Stimulated activated CD4-positive, alpha-beta T cell treated with anti-CD3 and anti-CD28 coated beads, TNF-alpha, amount 100 ng/mL, for 24 hours (primary cell): ENCODE measurements at places on chromosomes 13 and 19.

DNA sequence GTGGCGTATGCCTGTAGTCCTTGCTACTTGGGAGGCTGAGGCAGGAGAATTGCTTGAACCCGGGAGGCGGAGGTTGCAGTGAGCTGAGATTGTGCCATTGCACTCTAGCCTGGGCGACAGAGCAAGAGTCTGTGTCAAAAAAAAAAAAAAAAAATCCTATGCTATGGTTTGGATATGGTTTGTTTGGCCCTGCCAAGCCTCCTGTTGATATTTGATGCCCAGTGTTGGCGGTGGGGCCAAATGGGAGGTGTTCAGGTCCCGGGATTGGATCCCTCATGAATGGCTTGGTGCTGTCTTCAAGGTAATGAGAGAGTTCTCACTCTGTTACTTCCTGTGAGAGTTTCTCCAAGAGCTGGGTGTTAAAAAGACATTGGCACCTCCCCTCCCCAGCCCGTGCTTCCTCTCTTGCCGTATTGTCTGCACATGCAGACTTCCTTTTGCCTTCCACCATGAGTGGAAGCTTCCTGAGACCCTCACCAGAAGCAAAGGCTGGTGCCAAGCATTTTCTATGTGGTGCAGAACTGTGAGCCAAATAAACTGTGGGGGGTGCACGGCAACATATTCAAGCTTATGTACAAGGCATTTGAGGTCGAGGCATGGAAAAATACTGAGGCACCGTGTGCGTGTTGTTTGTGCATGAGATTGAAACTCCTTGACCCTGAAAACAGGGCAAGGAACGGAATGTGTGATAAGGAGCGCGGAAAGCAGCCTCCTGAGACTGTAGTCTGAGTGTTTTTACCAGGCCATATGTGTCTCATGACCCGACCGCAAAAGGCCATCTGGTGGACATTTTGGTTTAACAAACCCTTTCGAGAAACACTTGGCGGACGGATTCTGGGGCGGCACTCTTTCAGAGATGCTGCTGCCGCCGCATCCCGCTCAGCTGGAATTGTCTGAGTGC, 7.3 kb downstream of the SIGLEC9 start:
- DNase-seq, result no peak

- no peak for DNase-seq
Measured at GRCh38 chr19:36210497-36210896, 4.0 kb downstream of the ZNF565 start.

DNA sequence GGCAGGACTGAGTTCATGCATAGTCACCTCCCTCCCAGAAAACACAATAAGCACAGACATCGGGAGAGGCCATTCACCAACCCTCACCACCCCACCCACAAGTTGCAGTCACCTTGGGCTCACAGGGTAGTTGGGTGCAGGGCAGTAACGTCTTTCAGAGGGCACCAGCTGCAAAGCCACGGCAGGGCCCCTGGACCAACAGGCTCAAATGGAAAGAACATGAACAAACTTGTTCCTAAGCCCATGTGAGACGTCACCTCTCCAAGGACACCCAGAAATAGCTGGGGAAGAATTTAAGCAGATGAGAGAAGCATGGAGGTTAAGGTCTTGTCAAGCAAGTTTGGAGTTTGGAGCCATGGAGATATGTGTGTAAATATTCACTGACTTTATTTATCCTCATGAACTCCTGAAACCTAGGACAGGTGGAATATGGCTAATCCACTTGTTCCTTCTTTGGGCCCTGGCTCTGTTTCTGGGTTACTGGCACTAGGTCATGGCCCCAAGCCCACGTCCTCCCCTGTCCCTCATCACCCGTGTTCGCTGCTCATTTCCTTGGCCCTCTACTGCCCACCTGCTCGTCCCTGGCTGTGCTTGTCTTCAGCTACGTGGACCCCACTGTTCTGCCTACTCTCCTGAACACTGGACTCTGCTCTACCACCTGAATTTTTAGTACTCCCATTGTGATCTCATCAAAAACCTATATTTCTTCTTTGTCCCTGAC, 40.4 kb downstream of the SACS start:
- no peak for DNase-seq

DNA sequence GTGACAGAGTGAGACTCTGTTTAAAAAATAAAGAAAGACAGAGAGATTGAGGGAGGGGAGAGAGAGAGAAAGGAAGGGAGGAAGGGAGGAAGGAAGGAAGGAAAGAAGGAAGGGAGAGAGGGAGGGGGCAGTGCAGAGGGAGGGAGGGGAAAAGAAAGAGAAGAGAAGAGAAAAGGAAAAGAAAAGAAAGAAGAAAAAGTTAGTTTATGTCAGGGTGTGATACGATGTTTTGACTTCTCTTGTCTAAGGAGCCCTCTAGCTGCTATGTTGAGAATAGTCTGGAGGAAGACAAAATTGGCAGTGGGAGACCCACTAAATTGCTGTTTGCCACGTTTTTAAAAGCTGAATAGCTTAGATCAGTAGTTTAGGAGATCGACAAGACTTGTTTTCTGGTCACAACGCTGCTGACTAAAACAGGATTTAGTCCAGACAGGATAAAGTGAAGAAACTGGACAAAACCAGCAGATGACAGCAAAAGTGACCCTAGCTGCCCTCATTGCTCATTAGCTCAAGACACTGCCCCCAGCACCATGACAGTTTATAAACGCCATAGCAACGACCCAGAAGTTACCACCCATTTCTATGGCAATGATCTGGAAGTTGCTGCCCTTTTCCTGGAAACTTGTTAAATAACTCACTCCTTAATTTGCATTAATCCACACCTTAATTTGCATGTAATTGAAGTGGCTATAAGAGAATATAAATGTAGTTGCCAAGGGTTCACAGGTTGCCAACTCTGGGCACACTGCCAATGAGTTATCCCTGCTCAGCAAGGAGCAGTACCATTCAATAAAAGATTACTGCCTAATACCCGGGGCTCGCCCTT, 11.1 kb downstream of the TEX101 start:
- no peak for DNase-seq

DNA sequence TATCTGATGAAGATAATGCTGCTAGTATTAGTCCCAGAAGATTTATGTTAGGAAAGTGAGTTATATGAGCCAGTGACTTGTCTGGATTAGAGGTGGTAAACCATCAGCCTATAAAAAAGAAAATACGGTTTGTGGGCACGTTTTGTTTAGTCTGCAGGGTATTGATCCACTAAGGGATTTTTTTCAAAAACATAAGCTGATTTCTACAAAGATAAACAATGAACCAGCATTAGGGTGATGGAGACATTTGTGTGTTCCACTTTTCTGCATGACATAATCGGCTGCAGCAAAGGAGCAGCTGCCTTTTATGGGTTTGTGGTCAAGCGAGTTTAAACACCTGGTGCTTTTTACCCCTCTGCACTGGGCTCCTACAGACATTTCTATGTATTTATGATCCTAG, 836.4 kb upstream of the GPC6 start:
- no peak for DNase-seq

DNA sequence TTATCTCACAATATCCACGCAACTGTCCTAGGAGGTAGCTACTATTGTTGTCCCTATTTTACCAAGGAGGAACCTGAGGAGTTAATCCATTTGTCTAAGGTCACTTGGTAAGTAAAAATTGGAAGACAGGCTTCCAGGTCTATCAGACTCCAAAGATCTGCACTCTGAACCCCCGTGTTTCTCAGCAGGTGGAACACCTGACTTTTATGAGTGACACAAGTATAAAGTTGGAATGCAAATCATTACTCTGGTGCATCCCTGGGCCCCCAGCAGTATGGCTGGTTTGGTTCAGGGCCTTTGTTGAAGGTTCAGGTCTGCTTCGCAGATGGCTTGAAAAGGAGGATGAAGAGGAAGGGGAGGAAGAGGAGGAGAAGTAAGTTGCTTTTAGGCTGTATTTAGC, 46.0 kb downstream of the RGCC start:
- no peak for DNase-seq

DNA sequence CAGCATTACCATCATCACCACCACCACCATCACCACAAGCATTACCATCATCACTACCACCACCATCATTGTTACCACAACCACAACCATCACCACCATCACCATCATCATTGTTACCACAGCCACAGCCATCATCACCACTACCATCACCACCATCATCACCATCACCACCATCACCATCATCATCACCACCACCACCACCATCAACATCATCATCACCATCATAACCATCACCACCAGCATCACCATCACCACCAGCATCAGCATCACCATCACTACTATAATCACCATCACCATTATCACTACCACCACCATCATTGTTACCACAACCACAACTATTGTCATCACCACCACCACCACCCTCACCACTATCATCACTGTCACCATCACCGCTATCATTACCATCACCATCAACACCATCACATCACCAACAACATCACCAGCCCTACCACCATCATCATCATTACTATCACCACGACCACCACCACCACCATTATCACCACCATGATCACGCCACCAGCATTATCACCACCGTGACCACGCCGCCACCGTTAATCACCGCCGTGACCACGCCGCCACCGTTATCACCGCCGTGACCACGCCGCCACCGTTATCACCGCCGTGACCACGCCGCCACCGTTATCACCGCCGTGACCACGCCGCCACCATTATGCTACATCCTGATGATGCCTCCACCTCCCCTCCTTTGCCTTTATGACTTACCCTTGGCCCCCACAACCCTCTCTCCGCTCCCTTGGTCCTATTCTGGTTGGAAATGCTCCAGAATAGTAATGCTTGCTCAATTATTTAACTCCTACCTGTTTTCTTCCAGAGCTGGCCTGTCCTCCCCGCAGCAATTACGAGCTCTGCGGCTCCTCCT, 10.0 kb upstream of the FXYD3 start:
- no peak for DNase-seq

DNA sequence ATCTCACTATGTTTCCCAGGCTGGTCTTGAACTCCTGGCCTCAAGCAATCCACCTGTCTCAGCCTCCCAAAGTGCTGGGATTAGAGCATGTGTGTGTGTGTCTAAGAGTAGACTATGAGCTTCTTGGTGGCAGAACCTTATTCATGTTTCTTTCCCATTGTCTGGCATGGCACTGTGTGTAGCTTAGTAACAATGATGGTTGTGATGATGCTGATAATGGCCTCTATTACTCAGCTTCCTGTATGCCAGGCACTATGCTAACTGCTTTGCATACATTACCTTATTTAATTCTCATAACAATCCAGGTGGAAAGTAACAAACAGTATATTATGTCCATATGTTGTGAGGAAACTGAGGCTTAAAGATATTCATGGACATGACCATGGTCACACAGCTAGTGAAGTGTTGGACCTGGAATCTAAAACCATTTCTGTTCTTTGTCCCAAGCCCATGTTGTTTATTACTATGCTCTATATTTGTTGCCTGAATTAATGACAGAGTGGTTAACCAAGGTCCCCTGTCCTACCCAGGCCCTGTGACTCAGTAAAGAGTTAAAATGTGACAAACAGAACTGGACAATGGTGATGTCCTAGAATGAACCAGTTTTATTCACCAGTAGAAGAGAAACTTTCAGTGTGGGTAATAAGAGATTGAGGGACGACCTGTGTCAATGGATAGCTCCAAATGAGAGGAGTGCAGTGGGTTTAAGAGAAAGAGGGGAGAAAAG, 109.6 kb downstream of the KLF5 start:
- DNase-seq, result no peak

DNA sequence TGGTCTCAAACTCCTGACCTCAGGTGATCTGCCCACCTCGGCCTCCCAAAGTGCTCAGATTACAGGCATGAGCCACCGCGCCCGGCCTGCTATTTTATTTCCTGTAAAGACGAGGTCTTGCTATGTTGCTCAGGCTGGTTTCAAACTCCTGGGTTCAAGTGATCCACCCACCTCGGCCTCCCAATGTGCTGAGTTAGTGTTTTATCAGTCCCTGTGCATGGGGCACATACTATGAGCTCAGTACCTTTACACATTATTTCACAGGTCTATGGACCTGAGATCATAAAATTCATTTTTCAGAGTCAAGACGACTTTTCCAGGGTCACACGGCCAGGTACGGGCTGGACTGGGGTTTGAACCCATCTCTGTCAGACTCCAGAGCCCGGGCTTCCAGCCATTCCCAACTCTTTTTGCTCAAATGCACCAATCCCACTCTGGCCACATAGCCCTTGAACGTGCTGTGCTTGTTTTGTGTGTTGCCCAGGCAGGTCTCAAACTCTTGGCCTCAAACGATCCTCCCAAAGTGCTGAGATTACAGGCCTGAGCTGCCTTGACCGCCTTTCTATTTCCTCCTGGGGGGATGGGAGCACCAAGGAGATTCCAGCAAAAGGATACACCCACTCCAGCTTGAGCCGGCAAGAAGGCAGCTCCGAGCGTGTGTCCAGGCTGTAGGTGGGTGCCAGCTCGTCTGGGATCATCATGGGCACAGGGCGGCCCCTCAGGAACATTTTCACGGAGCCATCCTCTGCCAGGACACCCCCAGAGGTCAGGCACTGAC, 1.1 kb downstream of the EML2 start:
- no peak for DNase-seq

DNA sequence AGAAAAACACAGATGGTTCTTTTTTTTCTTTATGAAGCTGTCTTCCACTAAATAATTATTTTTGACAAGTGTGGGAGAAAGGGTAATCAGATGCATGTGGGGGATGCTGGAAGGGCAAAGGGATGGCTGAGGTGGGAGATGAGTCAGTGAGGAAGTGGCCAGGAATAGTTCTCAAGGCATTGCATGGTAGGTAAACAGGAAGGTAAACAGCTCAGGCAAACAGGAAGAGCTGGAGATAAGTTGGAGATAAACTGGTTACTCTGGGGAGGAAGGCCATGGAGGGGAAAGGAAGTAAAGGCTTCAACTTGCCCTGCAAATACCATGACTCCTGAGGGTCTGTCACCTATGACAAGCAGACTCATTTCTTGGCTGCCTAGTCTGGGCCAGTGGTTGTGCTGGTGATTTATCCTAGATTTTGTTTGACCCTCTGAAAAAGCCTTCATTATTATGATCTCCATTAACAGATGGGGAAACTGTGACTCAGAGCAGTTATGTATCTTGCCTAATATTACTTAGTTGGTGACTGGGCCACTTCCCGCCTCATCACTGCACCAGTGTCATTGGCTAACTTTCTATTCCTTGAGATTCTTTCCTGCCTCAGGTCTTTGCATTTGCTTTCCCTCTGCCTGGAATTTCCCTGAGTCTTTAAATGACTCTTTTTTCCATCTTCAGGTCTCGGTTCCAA, 17.1 kb downstream of the ACTL9 start:
- no peak for DNase-seq

- no peak for DNase-seq
Measured at GRCh38 chr19:5035105-5035761, 66.3 kb downstream of the KDM4B start.

GRCh38 chr19:45663800-45664199, 4.2 kb upstream of the GIPR start:
- DNase-seq, result no peak

GRCh38 chr19:5926641-5927440, 12.8 kb downstream of the CAPS start:
- no peak for DNase-seq

- DNase-seq, result no peak
Measured at GRCh38 chr13:42656161-42656560, 82.2 kb downstream of the TNFSF11 start.

DNA sequence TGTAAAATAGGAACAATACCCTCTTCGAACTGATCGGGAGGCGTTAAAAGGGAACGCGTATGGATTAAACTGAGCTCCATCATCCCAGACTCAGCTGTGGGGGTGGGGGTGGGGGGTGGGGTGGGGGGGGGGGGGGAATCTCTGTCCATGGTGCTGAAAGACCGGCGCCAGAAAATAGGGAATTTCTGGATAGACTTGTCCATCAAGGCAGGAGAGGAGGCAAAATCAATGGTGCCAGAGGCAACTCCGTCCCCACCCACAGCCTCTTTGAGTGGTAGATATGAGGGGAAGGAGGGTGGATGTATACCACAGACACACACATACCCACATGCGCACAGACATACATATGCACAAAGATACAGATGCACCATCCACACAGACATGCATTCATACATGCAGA, 37.4 kb downstream of the ZNF787 start:
- no peak for DNase-seq
